ENCODE measurements at places on chromosomes 6 and 20.

DNA sequence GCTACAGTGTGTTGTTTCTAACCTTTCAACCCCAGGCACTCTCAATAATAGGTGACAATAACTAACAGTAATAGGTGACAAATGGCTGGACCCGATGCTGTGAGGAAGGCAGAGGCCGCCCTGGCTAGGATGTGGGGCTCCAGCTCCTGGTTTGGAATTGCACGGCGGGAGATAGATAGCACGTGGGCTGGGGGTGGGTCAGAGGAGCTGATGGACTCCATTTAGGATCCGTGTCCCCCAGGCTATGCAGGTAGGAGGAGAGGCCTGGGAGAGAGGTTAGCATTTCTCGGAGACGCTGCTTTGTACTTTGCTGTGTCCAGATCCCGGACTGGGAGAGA, 61.4 kb downstream of the EZR start:
- no peak for DNase-seq

- no peak for DNase-seq
Observed at GRCh38 chr6:1296542-1296941, 15.4 kb upstream of the FOXQ1 start.

- DNase-seq, result no peak
Observed at GRCh38 chr6:106103728-106104109, 17.6 kb downstream of the PRDM1 start.

GRCh38 chr6:72390548-72390947, 231.3 kb upstream of the KCNQ5 start:
- DNase-seq, result no peak
